Right cardiac atrium (tissue), 5 donors: ENCODE measurements at places on chromosomes 16 and 17.
A peak's percentile ranks its signal among the peaks of the same experiment; 100 is the strongest.

DNA sequence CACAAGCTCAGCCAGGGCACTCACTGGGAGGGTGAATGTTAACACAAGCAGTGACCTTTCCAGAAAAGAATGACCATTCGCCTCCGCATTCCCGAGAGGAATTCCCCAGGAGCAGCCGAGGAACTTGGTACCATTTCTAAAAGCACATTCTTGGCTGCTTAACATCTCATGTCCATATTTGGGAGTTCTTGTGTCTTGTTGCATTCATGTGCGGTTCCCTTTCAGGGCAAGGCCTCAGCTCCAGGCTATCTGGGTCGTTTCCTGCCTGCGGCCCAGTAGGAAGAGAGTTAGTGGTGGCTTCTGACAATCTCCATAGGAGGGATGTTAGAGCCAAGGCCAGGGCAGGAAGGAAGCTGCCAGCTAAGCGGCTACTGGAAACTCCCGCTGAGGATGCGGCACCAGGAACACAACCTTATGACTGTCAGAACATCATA is 27.8 kb upstream of the MEAK7 start:
- DNase-seq, result peak; percentile 89

DNA sequence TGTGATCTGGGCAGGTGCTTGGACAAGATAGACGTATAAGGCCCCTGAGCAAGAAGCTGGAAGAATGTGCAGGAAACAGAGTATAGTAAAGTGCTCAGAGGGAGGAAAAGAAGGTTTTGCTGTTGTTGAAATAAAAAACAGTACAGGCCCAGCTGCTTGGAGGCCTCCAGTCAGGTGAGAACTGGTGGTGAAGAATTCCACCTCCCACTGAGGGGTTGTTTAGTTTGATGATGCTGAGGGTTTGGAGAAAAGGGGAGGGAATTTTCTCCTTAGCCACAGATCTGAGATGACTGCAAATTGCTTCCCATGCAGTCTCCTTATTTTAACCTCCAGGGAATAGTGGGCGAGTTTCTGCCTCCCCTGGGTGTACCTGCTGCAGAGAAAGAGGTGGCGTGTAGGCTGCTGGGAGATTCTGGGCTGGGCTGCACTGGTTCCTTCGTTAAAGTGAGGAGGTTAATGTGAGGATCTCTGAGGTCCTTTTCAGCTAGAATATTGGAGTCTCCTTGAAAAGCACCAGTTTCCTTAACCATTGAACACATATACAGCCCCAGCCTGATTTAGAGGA is 25.8 kb downstream of the SMPD3 start:
- DNase-seq, result no peak

- peak; percentile 55 for DNase-seq
These were observed 13.9 kb downstream of the KIFC3 start for GRCh38 chr16:57788252-57788841.

DNA sequence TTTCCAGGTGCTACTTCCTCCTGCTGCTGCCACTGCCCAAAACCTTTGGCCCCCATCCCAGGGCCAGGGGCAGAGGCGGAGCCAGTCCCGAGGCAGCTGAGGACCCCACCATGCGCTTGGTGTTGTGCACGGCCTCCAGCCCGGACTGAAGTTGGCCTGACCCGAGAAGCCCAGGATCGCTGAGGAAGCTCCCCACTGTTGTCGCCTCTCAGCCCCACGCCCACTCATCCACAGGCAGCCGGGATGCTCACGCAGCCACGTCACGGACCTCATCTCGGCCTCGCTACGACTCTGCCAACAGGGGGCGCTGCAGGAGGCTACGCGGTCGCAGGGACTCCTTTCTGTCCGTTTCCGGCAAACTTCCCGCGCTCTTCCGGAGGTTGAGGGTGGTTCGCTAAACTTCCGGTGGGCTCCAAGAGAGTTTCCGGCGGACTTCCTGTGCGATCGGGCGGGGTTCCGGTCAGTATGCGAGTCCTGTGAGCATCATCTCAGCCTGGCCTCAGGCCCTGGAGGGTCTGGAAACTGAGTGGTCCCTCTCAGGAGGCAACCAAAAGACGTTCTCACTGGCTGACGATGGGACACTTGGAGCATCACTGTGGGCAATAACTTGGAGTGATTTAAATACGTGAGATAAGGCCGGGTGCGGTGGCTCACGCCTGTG is 12.4 kb downstream of the ZG16B start:
- DNase-seq, result peak; percentile 68

DNA sequence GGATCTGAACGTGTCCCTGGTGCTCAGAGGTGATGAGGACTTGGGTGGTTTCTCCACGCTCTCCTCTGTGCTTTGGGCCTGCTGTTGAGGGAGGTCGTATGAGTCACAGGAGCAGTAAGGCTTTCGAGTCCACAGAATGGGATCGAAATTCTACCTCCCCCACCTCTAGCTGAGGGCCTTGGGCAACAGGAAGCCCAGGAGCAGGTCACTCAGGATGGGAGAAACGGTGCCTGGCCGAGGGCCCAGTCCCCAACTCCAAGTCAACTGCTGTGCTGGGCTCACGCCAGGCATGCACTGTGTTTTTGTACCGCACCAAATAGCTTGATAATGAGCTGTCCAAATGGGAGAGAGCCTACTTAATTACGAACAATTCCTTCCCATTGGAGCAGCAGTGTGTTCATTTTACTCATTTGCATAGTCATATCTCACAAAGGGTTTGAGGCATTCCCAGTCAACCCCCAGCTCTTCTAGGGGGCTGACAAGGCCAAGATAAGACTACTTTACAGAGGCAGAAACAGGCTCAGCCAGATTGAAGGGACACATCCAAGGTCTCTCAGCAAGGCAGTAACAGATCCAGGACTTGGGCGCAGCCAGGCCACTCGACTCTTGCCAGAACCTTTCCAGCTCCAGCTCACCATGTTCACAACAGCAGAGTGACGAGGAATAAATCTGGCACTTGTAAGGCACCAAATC is 53.6 kb downstream of the WNT3 start:
- peak; percentile 88 for DNase-seq

- peak; percentile 55 for DNase-seq
These were observed 435 bp downstream of the RAB40C start for GRCh38 chr16:590188-590814.

DNA sequence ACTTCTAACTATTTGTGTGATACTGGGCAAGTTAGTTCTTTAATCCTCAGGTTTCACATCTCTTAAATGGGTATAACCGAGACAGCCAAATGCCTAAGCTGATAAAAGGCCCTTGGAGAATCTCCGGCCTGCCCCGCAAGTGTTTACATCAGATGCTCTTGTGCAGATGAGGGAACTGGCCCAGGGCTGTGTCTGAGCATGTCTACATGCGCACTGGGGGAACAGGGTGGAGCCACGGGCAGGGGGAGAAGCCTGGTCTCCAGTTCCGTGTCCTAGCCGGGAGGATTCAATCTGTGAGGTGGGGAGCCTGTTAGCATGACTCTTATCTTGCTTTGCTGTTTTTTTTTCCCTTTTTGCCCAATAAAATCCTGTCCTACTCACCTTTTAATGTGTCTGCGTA is 222.9 kb downstream of the CDH8 start:
- DNase-seq, result no peak

GRCh38 chr16:47970291-47970931 is 185.4 kb downstream of the ABCC12 start:
- no peak for DNase-seq

DNA sequence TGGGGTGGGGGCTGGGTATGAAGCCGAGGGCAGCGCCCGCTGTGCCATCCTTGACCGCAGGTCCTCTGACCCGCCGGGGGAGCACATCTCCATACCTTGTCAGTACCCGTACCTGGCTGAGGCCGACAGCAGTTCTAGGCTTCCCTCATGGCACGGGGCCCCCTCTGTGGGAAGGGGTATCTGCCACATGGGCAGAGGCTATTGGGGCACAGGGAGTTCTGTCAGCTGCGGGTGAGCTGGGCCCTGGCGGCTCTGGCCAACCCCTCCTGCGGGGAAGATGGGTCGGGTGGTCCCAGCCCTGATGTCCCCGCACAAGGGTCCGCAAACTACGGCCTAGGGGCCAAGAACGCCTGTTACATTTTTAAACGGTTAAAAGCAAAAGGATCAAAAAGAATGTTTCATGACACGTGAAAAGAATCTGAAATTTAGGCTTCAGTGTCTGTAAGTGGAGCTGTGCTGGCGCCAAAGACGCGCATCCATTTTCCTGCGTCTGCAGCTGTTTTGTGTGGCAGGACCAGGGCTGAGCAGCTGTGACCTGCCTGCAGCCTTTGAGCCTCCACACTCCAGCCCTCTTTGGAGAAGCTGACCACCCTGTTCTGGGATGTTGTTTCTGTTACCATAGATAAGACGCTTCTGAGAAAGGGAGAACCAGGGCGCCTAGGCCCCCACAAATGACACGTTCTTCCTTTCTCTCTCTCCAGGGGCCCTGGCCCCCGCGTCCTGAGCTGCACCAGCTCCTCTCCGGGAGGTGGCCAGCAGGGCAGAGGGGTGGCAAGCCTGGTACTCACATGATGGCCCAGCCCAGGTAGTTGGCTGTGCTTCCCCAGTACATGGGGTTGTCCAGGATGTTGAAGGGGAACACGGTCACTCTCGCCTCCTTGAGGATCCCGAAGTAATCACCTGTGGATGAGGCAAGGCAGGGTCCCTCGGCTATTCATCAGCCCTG is 12.7 kb upstream of the RASD1 start:
- no peak for DNase-seq

- no peak for DNase-seq
These were observed 27.8 kb downstream of the TK2 start for GRCh38 chr16:66521951-66522771.

DNA sequence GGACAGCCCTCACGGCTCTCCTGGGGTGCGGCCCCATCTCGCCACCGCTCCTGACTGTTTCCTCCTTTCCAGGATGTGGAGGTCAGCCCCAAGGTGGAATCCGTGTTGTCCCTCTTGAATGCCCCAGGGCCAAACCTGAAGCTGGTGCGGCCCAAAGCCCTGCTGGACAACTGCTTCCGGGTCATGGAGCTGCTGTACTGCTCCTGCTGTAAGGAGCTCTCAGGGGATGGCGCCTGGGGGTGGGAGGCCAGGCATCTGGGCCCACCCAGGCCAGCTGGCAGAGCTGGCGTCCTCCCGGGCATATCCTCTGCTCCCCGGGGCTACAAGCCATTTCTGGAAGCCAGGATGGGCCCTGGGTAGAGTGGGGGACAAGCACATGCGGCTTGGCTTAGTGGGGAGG is 13.2 kb downstream of the IL34 start:
- no peak for DNase-seq

DNA sequence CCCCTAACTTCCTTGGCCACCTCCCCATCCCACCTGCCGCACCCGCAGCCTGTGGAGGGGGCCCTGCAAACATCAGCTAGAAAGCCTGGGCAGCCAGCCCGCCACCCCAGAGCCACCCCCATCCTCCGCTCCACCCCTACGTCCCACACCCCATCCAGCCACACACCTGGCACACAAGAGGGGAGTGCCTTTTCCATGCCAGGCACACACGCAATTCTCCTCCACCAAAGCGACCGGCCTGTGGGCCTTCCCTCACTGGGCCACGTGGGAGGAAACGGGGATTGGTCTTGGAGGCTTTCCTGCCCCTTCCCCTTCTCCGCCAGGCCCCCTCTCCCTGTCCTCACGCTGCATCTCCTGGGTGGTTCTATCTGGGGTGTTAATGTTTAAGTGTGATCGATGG is 48.7 kb upstream of the TNRC6C start:
- no peak for DNase-seq

DNA sequence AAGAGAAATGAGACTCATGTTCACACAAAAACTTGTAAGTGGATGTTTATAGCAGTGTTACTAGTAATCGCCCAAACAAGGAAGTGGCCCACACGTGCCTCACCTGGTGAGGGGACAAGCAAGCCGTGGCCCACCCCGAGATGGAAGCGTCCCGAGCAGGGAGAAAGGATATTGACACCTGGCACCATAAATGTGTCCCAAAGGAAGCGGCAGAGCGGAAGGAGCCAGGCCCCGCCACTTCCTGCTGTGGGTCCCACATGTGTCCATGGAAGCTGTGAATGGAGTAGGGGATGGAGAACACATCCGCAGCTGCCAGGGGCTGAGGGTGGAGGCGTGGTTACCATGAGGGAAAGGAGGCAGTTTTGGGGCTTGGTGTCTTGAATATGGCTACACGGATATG is 18.9 kb downstream of the KCNJ18 start:
- DNase-seq, result no peak

- no peak for DNase-seq
These were observed 62.9 kb downstream of the SPECC1 start for GRCh38 chr17:20071824-20072691.

GRCh38 chr17:2393954-2394749 is 6.7 kb downstream of the MNT start:
- DNase-seq, result peak; percentile 66

DNA sequence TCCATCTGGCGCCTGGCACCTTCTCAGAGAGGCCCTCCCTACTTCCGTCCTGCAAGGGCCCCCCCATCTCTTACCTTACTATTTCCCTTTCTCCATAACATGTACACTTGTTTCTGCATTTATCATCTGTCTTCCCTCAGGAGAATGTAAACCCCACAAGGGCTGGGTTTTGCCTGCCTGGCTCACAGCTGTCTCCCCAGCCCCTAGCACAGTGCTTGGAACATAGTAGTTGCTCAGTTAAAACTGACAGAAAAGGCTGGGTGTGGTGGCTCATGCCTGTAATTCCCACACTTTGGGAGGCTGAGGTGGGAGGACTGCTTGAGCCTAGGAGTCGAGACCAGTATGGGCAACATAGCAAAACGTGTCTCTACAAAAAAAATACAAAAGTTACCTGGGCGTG is 5.7 kb upstream of the SNN start:
- no peak for DNase-seq

DNA sequence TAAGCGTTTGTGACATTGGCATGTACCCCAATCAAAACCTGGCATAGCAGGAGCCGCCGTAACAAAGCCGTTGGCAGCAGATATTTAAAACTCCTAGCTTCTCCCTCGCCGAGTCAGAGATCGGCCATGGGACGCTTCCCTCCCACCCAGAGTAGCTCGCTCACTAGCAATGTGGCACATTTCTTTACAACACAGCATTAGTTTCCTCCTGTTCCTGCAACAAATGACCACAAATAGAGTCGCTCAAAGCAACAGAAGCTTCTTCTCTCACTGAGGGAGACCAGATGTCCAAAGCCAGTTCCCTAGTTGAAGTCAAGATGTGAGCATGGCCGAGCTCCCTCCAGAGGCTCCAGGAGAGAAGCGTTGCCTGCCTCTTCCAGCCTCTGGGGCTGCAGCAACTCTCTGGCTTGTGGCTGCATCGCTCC is 106.7 kb downstream of the RBFOX3 start:
- DNase-seq, result no peak

DNA sequence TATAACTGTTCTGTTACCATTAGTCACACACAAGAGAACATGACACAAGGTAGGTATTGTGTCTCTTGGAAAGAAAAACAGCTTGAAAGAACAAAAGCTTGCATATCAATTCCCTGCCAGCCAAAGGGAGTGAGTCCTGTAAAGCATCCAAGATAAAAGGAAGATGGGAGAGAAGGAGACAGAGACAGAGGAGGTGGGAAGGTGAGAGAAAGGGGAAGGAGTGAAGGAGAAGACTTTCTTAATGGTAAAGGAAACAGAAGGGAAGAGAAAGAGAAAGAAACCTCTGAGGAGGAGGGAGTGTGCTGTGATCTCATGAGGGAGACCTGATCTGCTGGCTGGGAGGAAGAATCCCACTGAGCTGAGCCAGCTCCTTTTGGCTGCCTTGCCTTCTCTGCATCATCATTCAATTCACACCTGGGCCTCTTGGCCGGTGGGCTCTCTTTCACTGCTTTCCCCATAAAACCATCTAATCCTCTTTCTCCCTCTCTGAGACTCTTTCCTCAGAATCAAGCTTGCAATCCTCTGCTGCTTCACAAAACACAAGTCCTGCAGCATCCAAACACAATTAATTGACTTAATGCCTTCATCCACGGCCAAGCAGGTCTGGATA is 271.6 kb downstream of the ABCC12 start:
- DNase-seq, result no peak

- DNase-seq, result no peak
These were observed 3.2 kb downstream of the ZSCAN10 start for GRCh38 chr16:3095869-3096268.

- peak; percentile 57 for DNase-seq
These were observed 1.7 kb downstream of the MT2A start for GRCh38 chr16:56610017-56610608.
